ENCODE measurements at places on chromosomes 6 and 20.

GRCh38 chr6:113596387-113597230 is 260.5 kb upstream of the MARCKS start:
- DNase-seq, result no peak

- no peak for DNase-seq
Observed at GRCh38 chr6:41704028-41704427, 31.4 kb downstream of the TFEB start.

DNA sequence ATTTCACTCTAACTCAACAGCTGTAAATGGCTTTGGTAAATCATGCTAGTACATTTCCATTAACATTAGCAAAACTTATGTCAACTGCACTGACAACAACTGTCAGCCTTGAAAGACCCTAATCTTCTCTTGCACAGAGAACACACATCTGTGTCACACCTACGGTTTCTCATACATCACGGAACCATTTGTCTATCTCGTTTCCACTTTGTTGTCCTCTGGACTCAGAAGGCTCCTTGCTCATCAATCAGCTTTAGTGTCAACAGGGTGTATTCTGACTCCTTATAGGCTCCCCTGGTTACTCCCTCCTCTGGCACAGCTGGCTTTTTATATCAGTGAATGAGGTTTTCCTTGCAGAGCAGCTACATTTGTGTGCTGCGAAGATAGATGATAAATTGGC is 49.3 kb downstream of the CD83 start:
- DNase-seq, result no peak

- no peak for DNase-seq
Observed at GRCh38 chr6:133503336-133503729, 262.2 kb downstream of the EYA4 start.

DNA sequence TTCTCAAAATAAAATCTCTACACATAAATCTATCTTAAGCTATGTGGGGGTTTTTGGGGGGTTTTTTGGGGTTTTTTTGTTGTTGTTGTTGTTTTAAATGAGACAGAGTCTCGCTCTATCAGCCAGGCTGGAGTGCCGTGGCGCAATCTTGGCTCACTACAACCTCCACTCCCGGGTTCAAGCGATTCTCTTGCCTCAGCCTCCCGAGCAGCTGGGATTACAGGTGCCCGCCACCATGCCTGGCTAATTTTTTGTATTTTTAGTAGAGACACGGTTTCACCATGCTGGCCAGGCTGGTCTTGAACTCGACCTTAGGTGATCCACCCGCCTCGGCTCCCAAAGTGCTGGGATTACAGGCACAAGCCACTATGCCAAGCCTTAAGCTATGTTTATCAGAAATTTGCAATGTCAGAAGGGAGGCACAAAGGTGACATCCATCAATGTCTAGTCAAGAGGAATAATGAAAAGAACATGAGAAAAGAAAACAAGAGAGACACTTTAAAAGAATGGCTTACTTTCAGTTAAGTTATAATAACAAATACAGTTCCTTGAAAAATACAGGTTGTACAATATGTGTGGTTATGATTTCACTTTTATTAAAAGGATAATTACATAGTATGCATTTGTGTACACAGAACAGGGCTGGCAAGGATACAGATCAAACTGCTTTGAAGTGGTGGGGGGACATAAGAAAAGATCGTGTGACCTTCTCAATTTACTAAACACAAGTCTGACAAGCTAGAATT is 28.6 kb downstream of the SLC23A2 start:
- DNase-seq, result no peak

- no peak for DNase-seq
Observed at GRCh38 chr6:6711832-6712448, 123.4 kb downstream of the LY86 start.

GRCh38 chr6:6915813-6916547 is 191.8 kb upstream of the RREB1 start:
- no peak for DNase-seq

DNA sequence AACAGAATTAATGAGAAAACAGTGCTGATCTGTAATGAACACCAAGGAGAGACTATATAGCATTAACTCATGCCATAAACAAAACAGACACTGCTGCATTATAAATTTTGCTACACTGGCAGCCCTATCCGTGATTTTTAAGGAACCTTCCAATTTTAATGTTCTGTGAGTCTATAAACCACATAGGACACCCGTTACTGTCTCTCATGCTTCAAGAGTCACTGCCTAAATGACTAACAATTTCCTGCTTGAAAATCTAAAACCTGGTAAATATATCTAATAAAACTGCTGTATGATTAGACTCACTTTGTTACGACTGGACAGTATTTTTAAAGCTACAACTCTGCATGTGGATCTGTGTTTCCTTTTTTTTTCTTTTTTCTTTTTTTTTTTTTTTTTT is 8.7 kb downstream of the CHD6 start:
- no peak for DNase-seq

All from T-helper 17 cell (primary cell).